Fibroblast of skin of back (primary cell): ENCODE measurements at places on chromosomes 3 and 15.

DNA sequence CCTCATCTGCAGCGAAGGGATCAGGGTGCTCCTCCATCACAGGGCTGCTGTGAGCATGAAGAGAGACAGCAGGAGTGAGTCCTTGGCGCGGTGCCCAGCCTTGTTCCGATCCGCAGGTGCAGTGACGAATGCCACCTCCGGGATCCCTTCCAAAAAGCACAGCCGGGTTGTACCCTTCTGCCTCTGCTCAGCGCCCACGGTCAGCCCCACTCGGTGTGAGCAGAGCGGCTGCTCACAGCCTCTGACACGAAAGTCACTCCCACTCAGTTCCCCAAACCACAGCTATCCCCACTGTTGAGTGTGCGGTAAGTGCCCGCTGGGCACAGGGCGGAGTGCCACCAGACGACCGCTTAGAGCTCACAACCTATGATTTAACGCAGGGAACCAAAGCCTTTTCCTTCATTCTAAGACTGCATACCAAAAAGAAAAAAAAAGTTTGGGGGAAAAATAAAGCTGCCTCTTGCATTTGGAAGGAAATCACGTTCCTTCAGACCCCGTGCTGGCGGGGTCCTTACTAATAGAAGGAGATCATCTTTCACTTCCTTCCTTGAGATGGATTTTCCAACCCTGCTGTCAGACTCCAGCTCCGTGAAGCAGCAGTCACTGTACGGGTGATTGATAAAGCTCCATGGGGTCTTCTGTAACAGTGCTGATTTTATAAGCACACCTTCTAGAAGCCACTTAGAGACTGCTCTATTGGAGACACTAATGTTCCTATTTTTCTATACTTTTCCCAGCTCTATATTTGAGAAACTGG, 34.7 kb upstream of the TUBGCP5 start:
- no peak for DNase-seq

GRCh38 chr3:100850701-100851100, 141.4 kb downstream of the TFG start:
- peak; percentile 71 for DNase-seq

DNA sequence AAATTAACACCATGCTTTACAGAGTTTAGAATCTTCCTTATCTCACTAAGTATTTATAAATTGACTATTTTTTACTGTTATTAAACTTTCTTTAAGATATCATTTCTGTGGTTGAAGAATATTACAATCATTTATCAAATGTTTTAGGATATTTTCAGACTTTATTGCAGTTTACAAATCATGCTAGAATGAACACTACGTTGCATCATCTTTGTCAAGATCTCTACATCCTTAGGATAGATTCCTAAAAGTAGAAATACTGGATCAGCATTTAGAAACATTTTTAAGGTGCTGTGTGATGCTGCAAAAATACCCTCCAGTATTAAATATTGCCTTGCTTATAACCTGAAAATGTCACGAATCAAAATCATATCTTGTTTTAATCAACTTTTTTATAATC, 2.5 kb upstream of the PLD1 start:
- DNase-seq, result no peak

GRCh38 chr15:35907511-35907910, 361.5 kb upstream of the DPH6 start:
- DNase-seq, result peak; percentile 2

DNA sequence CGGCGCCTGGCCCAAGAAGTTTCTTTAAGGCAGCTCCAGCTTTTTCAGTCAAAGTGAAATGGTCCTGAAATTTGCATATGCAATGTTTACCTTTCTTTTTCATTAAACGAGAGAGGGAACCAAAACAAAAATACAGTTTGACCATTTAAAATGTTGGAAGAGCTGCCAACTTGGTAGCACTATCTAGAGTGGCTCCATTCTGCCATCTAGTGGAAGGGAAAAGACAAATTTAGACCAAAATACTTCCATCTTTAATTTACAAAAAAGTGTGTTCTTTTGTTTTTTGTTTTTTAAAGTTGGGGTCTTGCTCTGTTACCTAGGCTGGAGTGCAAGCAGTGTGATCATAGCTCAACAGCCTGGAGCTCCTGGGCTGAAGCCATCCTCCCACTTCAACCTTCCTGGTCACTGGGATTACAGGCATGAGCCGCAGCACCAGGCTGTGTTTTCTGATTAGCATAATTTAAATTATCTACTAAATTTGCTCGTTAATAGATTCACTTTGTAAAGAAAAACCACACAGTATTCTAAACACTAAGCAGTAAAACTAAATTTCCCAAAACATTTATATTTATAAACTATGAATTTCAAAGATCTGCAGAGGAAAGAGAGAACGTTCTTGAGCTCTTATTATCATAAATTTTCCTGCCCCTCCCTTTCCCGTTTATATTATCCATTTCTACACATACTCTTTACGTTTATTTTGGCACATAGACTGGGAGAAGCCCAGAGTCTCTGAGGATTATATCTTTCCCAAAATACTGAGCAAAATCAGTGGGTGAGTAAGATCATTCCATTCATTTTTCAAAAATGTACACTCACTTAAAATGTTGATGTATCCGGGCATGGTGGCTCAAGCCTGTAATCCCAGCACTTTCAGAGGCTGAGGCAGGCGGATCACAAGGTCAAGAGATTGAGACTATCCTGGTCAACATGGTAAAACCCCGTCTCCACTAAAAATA, 15.4 kb upstream of the RFC4 start:
- DNase-seq, result peak; percentile 96

- no peak for DNase-seq
These were observed 174.4 kb downstream of the STAG1 start for GRCh38 chr3:136577791-136578190.

DNA sequence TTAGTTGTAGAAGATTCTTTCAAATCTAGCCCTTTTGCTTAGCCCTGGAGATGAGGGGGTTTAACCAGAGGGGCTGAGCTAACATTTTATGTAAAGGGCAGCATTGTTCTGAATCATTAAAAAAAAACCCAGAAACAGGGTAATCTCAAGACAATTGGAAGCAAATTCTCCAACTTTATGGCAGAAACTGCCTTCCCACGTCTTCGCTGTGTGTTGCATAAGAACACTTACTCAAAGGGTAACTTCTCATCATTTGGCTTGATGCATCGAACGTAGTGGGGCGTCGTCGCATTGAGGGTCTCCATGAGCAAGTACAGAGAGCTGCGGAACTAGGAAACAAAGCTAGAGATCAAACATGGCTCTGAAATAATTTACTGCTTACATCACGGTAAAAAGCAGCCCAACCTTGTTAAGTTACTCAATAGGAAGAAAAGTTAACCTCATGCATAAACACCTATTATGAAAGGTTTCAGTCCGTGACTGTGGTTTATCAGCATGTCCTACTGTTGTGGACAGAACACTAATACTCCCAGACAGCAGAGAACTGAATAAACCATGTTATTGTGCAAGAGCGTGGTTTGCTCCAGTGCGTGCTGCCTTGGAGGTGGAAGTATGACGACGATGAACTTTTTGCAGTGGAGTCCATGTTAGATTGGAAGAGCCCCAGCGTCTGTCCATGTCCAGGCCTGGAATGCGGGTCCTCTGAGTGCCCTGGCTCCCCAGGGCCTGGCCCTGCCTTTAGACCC, 48.7 kb downstream of the MYO5C start:
- DNase-seq, result no peak

- DNase-seq, result no peak
These were observed 176.4 kb downstream of the APBA2 start for GRCh38 chr15:29062179-29062591.
